Motor neuron (in vitro differentiated cells): ENCODE measurements at places on chromosomes 12 and 14. TPM values are rescaled to one million over a fixed set of nuclear protein-coding genes. Genes with fewer than 3 reads are reported as not detected.

PRB2 gene
- 8.3 and 11.9 TPM in 2 replicates for total RNA-seq

PLD4 gene
- total RNA-seq, result 0.49 and 0.68 TPM in 2 replicates

RFLNA gene
- 4.2 and 5.7 TPM in 2 replicates for total RNA-seq

TAS2R30 gene
- total RNA-seq, result 0.87 and 0.96 TPM in 2 replicates

SRSF9 gene
- 114 TPM in 2 replicates for total RNA-seq

VDR gene
- 0.18 and 0.21 TPM in 2 replicates for total RNA-seq

IRAK3 gene
- 0.27 and 0.50 TPM in 2 replicates for total RNA-seq

EXOC3L4 gene
- 0.46 and 0.65 TPM in 2 replicates for total RNA-seq

KRT75 gene
- 0.85 TPM in 1 of 2 replicates, not detected in the other for total RNA-seq

RIPK3 gene
- total RNA-seq, result 0.76 and 4.1 TPM in 2 replicates

ACOT4 gene
- 0.49 and 0.53 TPM in 2 replicates for total RNA-seq

OR6C2 gene
- not detected in 2 replicates for total RNA-seq

TMEM253 gene
- total RNA-seq, result 0.67 and 0.78 TPM in 2 replicates

NKX2-1 gene
- total RNA-seq, result 0.10 TPM in 1 of 2 replicates, not detected in the other

HHIPL1 gene
- total RNA-seq, result 2.1 and 3.7 TPM in 2 replicates

TECPR2 gene
- 13.7 and 19.0 TPM in 2 replicates for total RNA-seq

ACVRL1 gene
- total RNA-seq, result 0.42 and 1.6 TPM in 2 replicates

PLEKHG3 gene
- 9.9 and 12.9 TPM in 2 replicates for total RNA-seq

PEX5 gene
- 36.6 and 39.9 TPM in 2 replicates for total RNA-seq

KLHDC1 gene
- 2.3 and 2.6 TPM in 2 replicates for total RNA-seq

TPH2 gene
- total RNA-seq, result 24.6 and 30.3 TPM in 2 replicates

KRT8 gene
- 9.0 and 9.6 TPM in 2 replicates for total RNA-seq

KRT6C gene
- 0.27 TPM in 1 of 2 replicates, not detected in the other for total RNA-seq

CIDEB gene
- not detected in 2 replicates for total RNA-seq

VWF gene
- 0.32 and 0.58 TPM in 2 replicates for total RNA-seq

IKZF4 gene
- total RNA-seq, result 8.4 and 9.9 TPM in 2 replicates

MGAT4C gene
- 13.1 and 14.1 TPM in 2 replicates for total RNA-seq

SERPINA9 gene
- total RNA-seq, result not detected in 2 replicates

APOLD1 gene
- 1.9 and 2.2 TPM in 2 replicates for total RNA-seq

SDR9C7 gene
- 0.24 and 0.39 TPM in 2 replicates for total RNA-seq

B4GALNT3 gene
- total RNA-seq, result 0.46 and 0.59 TPM in 2 replicates

TMEM30B gene
- total RNA-seq, result 0.07 and 0.30 TPM in 2 replicates

OR6C75 gene
- 0.15 TPM in 1 of 2 replicates, not detected in the other for total RNA-seq

DAO gene
- 0.80 TPM in 1 of 2 replicates, not detected in the other for total RNA-seq

TIGAR gene
- 6.6 and 7.4 TPM in 2 replicates for total RNA-seq

LTB4R gene
- total RNA-seq, result 1.2 and 1.3 TPM in 2 replicates

LRRK2 gene
- 0.44 and 0.49 TPM in 2 replicates for total RNA-seq

ITGA7 gene
- 26.2 and 33.3 TPM in 2 replicates for total RNA-seq

CDCA3 gene
- total RNA-seq, result 3.5 and 3.8 TPM in 2 replicates

MDGA2 gene
- total RNA-seq, result 12.5 and 12.6 TPM in 2 replicates

YBX3 gene
- total RNA-seq, result 138 and 140 TPM in 2 replicates

MMP14 gene
- total RNA-seq, result 267 and 290 TPM in 2 replicates

PLXNC1 gene
- total RNA-seq, result 6.7 and 7.8 TPM in 2 replicates

OR4E2 gene
- not detected in 2 replicates for total RNA-seq

TAS2R8 gene
- total RNA-seq, result 0.38 TPM in 1 of 2 replicates, not detected in the other

FOXA1 gene
- 0.44 and 0.90 TPM in 2 replicates for total RNA-seq

SPX gene
- total RNA-seq, result 0.17 and 0.26 TPM in 2 replicates

ANAPC5 gene
- 95.2 and 95.6 TPM in 2 replicates for total RNA-seq

ZNF891 gene
- 2.7 and 2.8 TPM in 2 replicates for total RNA-seq

IKBIP gene
- 6.7 and 8.0 TPM in 2 replicates for total RNA-seq

AMDHD1 gene
- total RNA-seq, result 0.27 and 0.78 TPM in 2 replicates

LYZ gene
- total RNA-seq, result 0.34 TPM in 1 of 2 replicates, not detected in the other

KCNMB4 gene
- total RNA-seq, result 0.52 and 0.60 TPM in 2 replicates

RITA1 gene
- total RNA-seq, result 17.0 and 18.5 TPM in 2 replicates

TSHR gene
- 0.13 and 0.14 TPM in 2 replicates for total RNA-seq

ADAMTS20 gene
- total RNA-seq, result 1.5 and 1.8 TPM in 2 replicates
